ENCODE measurements at places on chromosomes 4 and X. TPM values are rescaled to one million over a fixed set of nuclear protein-coding genes. Genes with fewer than 3 reads are reported as not detected.

The TNIP2 gene
- total RNA-seq: 29.3 TPM

The HSD17B10 gene
- total RNA-seq: 81.1 TPM

The DCLK2 gene
- total RNA-seq: 7.8 TPM

The SLC6A14 gene
- total RNA-seq: not detected

The F9 gene
- total RNA-seq: not detected

The WDR17 gene
- 0.64 TPM for total RNA-seq

The MND1 gene
- 5.5 TPM for total RNA-seq

The XK gene
- total RNA-seq: 0.31 TPM

The REELD1 gene
- total RNA-seq: 0.26 TPM

The STARD8 gene
- total RNA-seq: 82.7 TPM

The SPATA4 gene
- total RNA-seq: not detected

The RAB40A gene
- total RNA-seq: 0.36 TPM

The PALLD gene
- 16.4 TPM for total RNA-seq

The HSD17B13 gene
- total RNA-seq: not detected

The DKK2 gene
- 8.0 TPM for total RNA-seq

The NLRP2B gene
- not detected for total RNA-seq

The SETD7 gene
- 8.4 TPM for total RNA-seq

The NXF2 gene
- total RNA-seq: 0.67 TPM

The CLTRN gene
- total RNA-seq: 0.95 TPM

The PLAC8 gene
- total RNA-seq: not detected

The SUV39H1 gene
- 6.8 TPM for total RNA-seq

The TAF9B gene
- total RNA-seq: 19.5 TPM

The UGT2B10 gene
- not detected for total RNA-seq

The ABLIM2 gene
- total RNA-seq: 0.74 TPM

The DCHS2 gene
- total RNA-seq: not detected

The HOPX gene
- total RNA-seq: 4.2 TPM

The RHOXF2 gene
- not detected for total RNA-seq

The SRPX2 gene
- 1.1 TPM for total RNA-seq

Data from endothelial cell (in vitro differentiated cells).